ENCODE measurements at places on chromosomes 1 and 21. TPM values are rescaled to one million over a fixed set of nuclear protein-coding genes. Genes with fewer than 3 reads are reported as not detected.

GRCh38 chr1:160117709-160118183, 2.2 kb downstream of the ATP1A2 start:
- peaks cover 25% of the 10 kb centered on the region for H3K27me3 ChIP-seq
- no peak for DNase-seq
- no peaks in the 10 kb centered on the region for H3K4me1 ChIP-seq
- H3K4me3 ChIP-seq: no peak overlapping the region
- no peaks in the 10 kb centered on the region for H3K36me3 ChIP-seq

- no peaks in the 10 kb centered on the region for H3K27me3 ChIP-seq
- no peak overlapping the region for H3K4me3 ChIP-seq
- H3K36me3 ChIP-seq: no peaks in the 10 kb centered on the region
- peaks cover 62% of the 10 kb centered on the region for H3K4me1 ChIP-seq
These were observed 15.0 kb downstream of the KCNQ4 start for GRCh38 chr1:40798366-40799281.

DNA sequence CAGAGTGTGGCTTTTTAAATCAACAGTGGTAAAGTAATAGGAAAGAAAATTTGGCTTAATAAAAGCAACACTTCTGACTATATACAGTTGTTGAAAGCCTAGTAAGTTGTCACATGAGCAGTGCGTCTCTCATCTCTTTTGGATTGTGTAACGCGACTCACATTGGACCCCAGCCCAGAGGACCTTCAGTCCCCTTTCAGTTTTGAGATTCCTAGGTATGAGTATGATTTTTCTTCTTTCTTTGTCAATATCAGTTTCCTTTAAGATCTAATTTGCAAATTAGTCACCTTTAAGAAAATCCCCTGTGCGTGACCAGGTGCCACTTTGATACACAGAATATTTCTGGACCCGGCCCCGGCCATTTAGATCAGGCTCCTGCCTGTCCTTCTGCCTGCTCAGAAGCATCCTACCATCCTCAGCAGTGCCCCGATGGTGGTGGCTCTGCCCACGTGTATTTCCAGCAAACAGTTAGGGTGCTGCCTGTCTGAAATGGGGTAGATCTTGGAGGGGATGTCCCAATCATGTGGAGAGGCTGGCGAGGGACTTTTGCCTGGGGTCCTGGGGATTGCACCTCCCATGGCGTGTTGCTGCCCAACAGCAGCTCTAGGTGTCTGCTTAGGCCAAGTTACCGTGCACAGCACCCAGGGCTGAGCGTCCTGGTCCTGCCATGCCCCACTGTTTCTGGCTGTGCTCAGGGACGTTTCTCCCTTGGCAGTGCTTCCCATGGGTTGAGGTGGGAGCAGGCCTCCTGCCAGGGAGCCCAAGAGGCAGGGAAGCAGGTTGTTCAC, 21.1 kb downstream of the SNAP47 start:
- H3K27ac ChIP-seq: no peak overlapping the region
- DNase-seq: no peak
- H3K4me3 ChIP-seq: no peak overlapping the region
- no peaks in the 10 kb centered on the region for H3K27me3 ChIP-seq
- peaks cover 29% of the 10 kb centered on the region for H3K4me1 ChIP-seq

DNA sequence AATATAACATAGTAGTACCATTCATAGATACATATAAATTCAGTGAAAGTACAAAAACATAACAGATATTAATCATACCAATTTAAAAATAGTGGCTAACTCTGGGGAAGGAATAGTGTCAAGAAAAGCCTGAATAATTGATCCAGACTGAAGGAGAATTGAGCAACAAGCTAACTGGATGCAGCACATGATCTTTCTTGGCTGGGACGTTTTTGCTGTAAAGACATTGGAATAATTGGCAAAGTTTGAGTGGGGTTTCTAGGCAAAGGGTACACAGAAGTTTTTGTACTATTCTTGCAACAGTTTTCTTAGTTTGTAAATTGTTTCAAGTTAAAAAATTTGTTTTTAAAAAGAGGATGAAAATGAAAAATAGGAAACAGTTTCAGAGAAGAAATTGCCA, 2.6 kb upstream of the SH3GLB1 start:
- no peaks in the 10 kb centered on the region for H3K36me3 ChIP-seq
- H3K4me3 ChIP-seq: no peak overlapping the region
- DNase-seq: no peak
- H3K4me1 ChIP-seq: peaks cover 21% of the 10 kb centered on the region

DNA sequence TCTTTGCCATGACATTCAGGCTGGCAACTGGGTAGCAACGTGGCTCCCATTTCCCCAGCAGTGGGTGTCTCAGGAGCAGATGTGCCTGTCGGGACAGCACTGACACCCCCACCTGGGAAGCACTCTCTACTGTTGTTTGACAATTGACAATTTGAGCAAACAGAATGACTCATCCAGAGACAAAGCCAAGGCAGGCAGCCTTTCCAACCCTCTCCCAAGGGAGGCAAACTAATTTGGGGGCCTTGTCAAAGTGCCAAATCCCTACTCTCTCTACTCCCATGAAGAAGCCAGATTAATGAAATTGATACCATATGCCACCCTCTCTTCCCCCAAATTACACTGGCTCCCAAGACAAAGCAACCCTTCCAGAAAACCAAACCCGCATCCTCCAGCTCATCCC, 65.6 kb downstream of the GRIK3 start:
- H3K36me3 ChIP-seq: no peaks in the 10 kb centered on the region
- H3K4me1 ChIP-seq: no peaks in the 10 kb centered on the region
- DNase-seq: no peak
- H3K4me3 ChIP-seq: no peak overlapping the region

DNA sequence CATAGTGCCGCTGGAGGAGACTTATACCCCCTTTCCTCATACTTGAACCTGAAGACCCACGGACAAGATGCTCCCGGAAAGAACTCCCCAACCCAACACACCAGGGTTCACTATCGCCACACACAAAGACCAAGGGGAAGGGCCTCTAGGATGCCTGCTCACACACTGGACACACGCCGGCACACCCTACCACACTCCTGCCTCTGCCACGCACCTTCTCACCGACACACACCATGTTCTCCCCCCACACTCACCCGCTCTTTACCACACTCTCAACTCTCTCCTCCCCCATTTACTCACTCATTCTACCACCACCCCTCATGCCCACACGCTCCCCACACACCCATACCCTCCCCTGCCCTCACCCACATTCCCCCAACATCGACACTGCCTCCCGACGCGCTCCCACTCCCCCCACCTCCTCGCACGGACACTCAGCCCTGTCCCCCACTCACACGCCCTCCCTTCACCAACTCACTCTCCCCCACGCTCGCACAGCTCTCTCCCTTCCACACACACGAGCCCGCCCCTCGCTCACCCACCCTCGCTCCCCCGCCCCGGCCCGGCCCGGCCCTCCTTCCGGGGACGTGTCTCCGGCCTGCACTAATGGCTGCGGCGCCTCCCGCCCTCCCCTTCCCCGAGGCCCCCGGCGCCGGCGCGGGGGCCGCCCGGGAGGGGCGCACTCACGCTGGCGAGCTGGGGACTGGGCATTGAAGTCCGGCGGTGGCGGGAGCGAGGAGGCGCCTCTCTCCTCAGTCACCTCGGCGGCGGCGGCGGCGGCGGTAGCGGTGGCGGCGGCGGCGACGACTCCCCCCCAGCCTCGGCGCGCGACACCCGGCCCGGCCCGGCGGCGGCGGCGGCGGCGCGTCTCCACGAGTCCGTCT, 626 bp downstream of the PTP4A2 start:
- H3K4me1 ChIP-seq: peaks cover 62% of the 10 kb centered on the region
- H3K4me3 ChIP-seq: peak overlapping the region; percentile 58
- H3K36me3 ChIP-seq: no peaks in the 10 kb centered on the region
- DNase-seq: peak; percentile 97
- no peaks in the 10 kb centered on the region for H3K27me3 ChIP-seq
- H3K27ac ChIP-seq: peak overlapping the region; percentile 93

- no peaks in the 10 kb centered on the region for H3K4me1 ChIP-seq
- no peaks in the 10 kb centered on the region for H3K27me3 ChIP-seq
- no peak for DNase-seq
- H3K36me3 ChIP-seq: peaks cover 28% of the 10 kb centered on the region
These were observed 43.4 kb upstream of the GPR88 start for GRCh38 chr1:100494393-100495084.

GRCh38 chr1:1599935-1600860, at the start of gene FNDC10:
Gene FNDC10, minus strand, starts transcription at chr1:1600135. Its CDS starts 120 bp downstream, at chr1:1600015.
- DNase-seq: peak; percentile 79
- no peaks in the 10 kb centered on the region for H3K36me3 ChIP-seq
- peaks cover 8% of the 10 kb centered on the region for H3K4me1 ChIP-seq
- H3K27ac ChIP-seq: no peak within 1 kb of the TSS
- H3K27me3 ChIP-seq: peaks cover 37% of the 10 kb centered on the region

GRCh38 chr21:34202553-34203372, 129.4 kb downstream of the MRPS6 start:
- H3K4me1 ChIP-seq: peaks cover 63% of the 10 kb centered on the region
- peak overlapping the region; percentile 43 for H3K4me3 ChIP-seq
- H3K27ac ChIP-seq: peak overlapping the region; percentile 94

- H3K4me1 ChIP-seq: no peaks in the 10 kb centered on the region
- peaks cover 12% of the 10 kb centered on the region for H3K27me3 ChIP-seq
- H3K36me3 ChIP-seq: no peaks in the 10 kb centered on the region
- no peak overlapping the region for H3K4me3 ChIP-seq
These were observed 67.5 kb downstream of the PRDM16 start for GRCh38 chr1:3136532-3136931.

DNA sequence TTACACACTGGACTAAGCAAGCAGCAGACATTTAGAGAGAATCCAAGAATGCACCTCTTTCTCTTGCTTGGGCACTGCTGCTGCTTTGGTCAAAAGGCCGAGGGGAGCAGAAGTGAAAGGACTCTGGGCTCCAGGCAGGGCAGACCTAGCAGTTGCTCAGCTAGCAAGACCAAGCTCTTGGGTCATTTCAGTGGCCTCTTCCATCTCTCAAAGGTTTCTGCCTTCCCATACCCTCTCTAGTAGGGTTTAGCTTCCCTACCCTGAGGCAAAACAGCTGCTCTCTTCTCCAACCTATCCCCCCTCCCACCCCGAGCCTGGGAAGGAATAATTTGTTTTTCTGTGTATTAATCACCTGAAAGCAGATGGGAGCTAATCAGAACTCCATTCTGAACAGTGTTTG, 25.8 kb downstream of the TFAP2E start:
- H3K4me3 ChIP-seq: no peak overlapping the region
- no peak overlapping the region for H3K27ac ChIP-seq
- peaks cover 59% of the 10 kb centered on the region for H3K36me3 ChIP-seq
- no peaks in the 10 kb centered on the region for H3K4me1 ChIP-seq
- DNase-seq: no peak
- no peaks in the 10 kb centered on the region for H3K27me3 ChIP-seq

- no peak overlapping the region for H3K27ac ChIP-seq
- no peaks in the 10 kb centered on the region for H3K36me3 ChIP-seq
- H3K4me1 ChIP-seq: no peaks in the 10 kb centered on the region
- no peak overlapping the region for H3K4me3 ChIP-seq
- H3K27me3 ChIP-seq: no peaks in the 10 kb centered on the region
These were observed 704.3 kb upstream of the ADAMTS5 start for GRCh38 chr21:27671207-27671606.

The USF1 gene
- polyA plus RNA-seq: 339 TPM

The HES3 gene
- polyA plus RNA-seq: not detected

The PLA2G2A gene
- polyA plus RNA-seq: 4.3 TPM

The GSTM3 gene
- 44.0 TPM for polyA plus RNA-seq

The SPRR1B gene
- polyA plus RNA-seq: 1.2 TPM

The STRIP1 gene
- polyA plus RNA-seq: 11.8 TPM

The PLPPR4 gene
- polyA plus RNA-seq: 0.26 TPM

The NUCKS1 gene
- polyA plus RNA-seq: 32.8 TPM

The PTAFR gene
- 5.0 TPM for polyA plus RNA-seq
